ENCODE measurements at places on chromosomes 1 and 21.

- no peak for DNase-seq
Observed at GRCh38 chr21:18954441-18954844, 550.9 kb upstream of the TMPRSS15 start.

GRCh38 chr1:71948561-71948960, 333.8 kb downstream of the NEGR1 start:
- no peak for DNase-seq

- no peak for DNase-seq
Observed at GRCh38 chr1:4653796-4654725, at the start of gene AJAP1. AJAP1 (plus strand) TSS chr1:4654609; CDS start chr1:4655426, 817 bp downstream.

GRCh38 chr1:39102537-39103327, 76.6 kb downstream of the NDUFS5 start:
- peak; percentile 84 for DNase-seq

DNA sequence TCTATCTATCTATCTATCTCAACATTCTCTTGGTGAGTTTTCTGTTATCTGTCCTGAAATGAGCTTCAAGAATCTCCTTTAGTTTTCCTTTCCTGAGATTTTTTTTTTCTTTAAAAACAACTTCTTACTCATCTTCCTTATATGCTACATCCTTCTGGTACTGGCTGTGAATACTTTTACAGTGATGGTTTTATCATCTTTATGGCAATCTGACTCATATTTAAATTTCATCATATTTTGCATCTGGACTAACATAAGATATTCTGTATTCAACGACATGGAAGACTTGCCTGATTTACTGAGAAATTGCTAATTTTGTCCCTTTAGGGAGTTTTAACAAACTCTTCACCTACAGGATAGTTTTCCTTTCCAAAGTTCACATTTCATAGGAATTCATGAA, 33.0 kb downstream of the PDE4B start:
- peak; percentile 59 for DNase-seq

GRCh38 chr1:204726478-204726877, 40.9 kb upstream of the LRRN2 start:
- no peak for DNase-seq

DNA sequence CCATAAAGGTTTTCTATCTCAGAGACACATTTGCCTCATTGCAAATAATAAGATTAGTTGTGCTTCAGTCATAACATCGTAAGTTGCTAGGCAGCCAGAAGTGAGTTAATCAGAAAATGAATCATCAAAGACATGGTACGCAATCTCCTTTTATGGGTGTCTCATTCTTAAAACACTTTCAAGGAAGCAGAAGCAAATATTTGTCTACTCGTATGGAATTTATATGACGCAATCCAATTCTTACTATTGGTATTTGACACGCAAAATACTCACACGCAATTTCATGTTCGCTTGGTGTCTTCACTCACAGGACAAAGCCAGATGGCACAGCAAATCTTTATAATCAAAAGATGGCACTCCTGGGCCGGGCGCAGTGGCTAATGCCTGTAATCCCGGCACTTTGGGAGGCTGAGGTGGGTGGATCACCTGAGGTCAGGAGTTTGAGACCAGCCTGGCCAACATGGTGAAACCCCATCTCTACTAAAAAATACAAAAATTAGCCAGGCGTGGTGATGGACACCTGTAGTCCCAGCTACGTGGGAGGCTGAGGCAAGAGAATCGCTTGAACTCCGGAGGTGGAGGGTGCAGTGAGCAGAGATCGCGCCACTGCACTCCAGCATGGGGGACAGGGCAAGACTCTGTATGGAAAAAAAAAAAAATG, 56.4 kb downstream of the HLCS start:
- DNase-seq: peak; percentile 98

DNA sequence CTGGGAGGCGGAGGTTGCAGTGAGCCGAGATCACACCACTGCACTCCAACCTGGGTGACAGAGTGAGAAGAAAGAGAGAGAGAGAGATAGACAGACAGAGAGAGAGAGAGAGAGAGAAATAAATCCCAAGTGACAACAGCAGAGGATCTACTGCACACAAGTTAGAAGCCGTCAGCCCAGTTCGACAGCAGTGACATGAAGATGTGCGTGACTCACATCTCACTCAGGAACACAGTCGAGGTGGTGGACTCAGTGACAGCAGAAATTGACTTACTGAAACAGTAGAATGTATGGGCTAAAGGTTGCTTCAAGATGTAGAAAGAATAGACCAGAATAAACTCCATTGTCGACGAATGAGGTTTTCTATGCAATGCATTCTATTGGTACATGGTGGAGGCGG, 77.0 kb upstream of the KRTAP19-8 start:
- no peak for DNase-seq

DNA sequence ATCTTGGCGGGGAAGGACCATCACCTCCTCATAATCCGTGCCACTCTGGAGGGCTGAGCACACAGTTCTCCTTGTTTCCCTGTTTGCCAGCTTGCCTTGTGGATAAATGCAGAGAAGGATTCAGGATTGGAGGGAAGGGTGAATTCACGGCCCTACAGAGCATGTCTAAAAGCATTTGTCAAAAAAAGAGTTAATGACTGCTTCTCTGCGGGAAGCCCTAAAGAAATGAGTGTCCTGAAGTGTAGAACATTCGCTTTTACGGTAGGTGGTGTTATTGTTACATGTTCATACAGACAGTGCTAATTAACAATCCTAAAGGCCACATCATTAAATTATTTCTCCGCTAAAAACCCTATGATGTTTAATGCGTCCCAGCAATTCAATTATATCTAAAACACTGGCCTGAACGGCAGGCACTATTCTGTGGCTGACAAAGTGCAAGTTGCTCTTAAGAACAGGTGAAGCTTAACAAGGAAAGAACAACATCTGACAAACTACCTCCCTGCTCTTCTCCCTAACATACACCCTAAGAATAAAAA, 112.3 kb upstream of the NFIA start:
- DNase-seq: peak; percentile 56

DNA sequence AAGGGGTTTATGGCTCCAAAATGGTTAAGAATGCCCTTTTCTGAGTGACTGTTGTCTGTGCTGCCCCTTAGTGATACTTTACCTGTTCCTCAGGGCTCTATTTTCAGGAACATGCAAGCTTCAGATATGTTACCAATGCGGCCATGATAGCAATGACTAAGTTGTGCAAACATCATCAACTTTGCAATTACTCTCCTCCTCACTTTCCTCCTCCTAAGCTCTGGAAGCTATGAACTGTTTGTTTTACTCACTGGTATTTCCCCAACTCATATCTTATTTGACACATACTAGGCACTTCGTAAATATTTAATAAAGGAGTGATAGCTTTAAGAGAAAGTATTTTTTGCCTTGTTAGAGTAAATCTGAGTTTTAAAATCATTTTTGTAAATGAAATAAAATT, 53.8 kb downstream of the RWDD3 start:
- DNase-seq: no peak

DNA sequence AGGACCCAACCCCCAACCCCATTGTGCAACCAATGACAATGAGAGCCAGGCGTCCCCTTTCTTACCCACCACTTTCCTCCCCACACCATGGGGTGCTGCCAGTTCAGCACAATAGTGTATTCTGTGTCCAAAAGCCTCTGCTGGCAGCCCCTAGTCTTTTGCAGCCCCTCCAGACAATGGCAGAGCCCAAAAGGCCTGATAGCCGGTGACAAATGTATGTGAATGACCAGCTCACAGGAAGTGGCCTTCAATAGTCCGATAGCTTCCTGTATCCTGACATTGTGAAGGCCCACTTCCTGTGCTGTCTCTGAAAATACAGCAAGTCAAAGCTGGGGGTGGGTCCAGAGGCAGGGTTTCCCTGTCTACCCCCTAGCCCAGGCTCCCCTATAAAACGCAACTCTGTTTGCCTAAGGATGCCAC, 16.6 kb downstream of the SMIM12 start:
- no peak for DNase-seq

DNA sequence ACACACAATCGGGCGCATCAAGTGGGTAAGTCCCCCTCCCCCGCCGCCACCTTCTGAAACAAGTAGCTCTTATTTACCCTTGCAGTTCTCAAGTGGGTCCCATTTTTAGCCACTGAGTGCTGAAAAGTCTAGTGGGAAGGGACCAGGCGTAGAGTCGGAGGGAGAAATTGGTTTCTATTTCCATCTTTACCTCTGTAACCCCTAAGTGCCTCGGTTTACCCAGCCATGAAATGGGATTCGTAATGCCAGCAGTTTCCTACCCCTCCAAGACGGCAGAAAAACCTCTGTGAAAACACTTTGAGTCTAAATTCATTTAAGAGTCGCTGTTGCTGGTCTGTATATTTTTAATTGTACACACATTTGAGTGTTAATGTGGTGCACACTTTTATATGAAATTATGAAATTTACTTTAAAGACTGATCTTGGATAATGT, 928 bp downstream of the TLCD4 start:
- DNase-seq: peak; percentile 4

- DNase-seq: no peak
Observed at GRCh38 chr21:39900491-39900890, 33.3 kb downstream of the PCP4 start.

- DNase-seq: no peak
Observed at GRCh38 chr1:153404768-153405167, 11.6 kb upstream of the S100A7A start.

- DNase-seq: no peak
Observed at GRCh38 chr1:227816750-227817446, 1.4 kb downstream of the PRSS38 start.

- DNase-seq: no peak
Observed at GRCh38 chr1:48233666-48234485, 11.4 kb downstream of the SLC5A9 start.

- DNase-seq: no peak
Observed at GRCh38 chr1:209645574-209646452, 6.4 kb downstream of the LAMB3 start.

GRCh38 chr1:95117207-95118066, at the start of gene TLCD4:
TLCD4 (plus strand) TSS chr1:95117355; CDS start chr1:95143902, 26,547 bp downstream.
- DNase-seq: peak; percentile 30

DNA sequence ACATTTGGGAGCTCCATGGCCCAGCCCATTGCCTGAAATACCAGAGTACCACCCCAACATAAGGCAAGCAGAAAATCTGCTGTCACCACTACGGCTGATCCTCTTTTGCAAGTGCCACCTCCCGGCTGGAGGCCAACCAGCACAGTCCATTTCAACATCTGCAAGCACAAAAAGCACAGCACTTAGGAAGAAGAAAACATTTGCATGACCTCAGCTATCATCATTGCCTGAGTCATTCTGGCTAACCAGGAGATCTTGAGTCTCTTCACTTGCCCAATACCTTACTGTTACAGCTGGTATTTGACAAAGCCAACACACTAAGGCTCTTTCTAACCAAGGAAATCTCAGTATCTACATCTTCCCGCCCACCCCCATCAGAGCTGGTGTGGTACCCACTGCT, 55.9 kb downstream of the NEK7 start:
- peak; percentile 93 for DNase-seq

- no peak for DNase-seq
Observed at GRCh38 chr21:8998946-8999681, 1522.3 kb upstream of the TPTE start.

GRCh38 chr1:218926631-218927030, 247.0 kb upstream of the LYPLAL1 start:
- no peak for DNase-seq

DNA sequence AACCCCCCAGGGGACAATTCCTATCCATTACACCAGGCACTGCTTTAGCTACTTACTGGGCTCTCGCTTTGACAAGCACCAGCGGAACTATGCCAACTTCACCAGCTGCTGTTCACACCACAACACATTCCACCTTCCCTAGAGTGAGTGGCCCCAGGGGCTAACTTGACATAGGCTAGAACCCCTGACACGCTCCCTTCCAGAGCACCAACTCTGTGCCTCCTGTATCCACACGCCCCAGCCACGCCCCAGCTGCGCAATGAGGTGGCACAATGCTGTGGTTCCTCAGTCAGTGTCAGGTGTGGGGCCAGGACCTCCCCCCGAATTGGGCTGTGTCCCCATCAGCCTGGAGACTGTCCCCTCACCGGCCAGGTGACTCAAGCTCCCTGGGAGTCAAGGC, 11.7 kb upstream of the FGR start:
- no peak for DNase-seq

DNA sequence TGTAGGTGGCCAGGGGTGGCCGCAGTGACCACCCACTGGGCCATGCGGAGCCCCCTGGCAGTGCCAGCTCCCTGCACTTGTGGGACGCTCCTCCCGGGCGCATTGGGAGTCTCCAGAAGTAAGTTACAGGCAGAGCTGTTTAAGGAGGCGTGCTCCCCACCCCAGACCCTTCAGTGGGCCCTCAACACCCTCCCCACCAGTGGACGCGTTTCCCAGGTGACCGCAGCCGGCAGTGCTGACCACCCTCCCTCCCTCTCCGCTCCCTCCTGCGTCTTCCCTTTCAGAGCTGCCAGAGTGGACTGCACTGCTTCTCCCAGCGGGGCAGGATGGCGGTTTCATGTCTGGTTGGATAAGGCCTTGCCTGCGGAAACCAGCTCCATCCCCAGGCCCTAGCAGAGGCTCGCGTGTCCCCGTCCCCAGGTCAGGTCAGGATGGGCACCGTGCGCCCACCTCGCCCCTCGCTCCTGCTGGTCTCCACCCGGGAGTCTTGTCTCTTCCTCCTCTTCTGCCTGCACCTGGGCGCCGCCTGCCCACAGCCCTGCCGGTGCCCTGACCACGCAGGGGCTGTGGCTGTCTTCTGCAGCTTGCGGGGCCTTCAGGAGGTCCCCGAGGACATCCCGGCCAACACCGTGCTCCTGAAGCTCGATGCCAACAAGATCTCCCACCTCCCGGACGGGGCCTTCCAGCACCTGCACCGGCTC, 1.1 kb downstream of the LRRC3 start:
- DNase-seq: no peak

All from astrocyte of the spinal cord (primary cell).